ENCODE measurements at places on chromosomes 2 and 18.

DNA sequence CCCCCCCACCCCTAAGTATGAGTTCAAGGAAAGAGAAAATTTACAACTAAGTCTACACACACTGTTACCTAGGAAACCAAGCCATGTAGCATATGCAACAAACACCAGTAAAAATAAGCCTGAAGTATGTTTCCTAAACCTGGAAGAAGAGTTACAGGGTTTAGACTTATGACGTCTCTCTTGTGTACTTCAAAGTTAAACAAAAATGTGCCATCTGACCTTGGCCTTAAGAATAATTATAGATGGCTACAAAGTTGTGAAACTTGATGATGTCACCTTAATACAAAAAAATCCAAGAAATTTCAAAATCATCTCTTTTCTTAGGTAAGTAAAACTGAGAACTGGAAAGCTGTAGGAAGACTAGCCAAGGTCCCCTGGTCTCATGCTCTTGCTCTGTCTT is 297.6 kb upstream of the NRXN1 start:
- no peak for DNase-seq

- no peak for DNase-seq
Measured at GRCh38 chr2:43266711-43267111, 40.3 kb upstream of the ZFP36L2 start.

- no peak for DNase-seq
Measured at GRCh38 chr18:27428716-27429475, 243.8 kb upstream of the CHST9 start.

- no peak for DNase-seq
Measured at GRCh38 chr2:27946530-27947060, 56.1 kb downstream of the BABAM2 start.

DNA sequence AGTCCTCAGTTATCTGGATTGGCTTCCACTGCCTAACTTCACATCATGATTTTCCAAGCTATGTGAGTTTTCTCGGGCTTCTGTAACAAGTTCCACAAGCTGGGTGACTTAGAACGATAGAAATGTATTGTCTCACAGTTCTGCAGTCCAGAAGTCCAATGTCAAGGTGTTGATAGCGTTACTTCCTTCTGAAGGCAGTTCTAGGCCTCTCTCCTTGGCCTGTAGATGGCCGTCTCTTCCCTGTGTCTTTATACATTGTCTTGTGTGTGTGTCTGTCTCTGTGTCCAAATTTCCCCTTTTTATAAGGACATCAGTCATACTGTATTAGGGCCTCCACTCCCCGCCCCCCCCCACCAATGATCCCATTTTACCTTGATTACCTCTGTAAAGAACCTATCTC is 7.5 kb downstream of the LTBP1 start:
- no peak for DNase-seq

DNA sequence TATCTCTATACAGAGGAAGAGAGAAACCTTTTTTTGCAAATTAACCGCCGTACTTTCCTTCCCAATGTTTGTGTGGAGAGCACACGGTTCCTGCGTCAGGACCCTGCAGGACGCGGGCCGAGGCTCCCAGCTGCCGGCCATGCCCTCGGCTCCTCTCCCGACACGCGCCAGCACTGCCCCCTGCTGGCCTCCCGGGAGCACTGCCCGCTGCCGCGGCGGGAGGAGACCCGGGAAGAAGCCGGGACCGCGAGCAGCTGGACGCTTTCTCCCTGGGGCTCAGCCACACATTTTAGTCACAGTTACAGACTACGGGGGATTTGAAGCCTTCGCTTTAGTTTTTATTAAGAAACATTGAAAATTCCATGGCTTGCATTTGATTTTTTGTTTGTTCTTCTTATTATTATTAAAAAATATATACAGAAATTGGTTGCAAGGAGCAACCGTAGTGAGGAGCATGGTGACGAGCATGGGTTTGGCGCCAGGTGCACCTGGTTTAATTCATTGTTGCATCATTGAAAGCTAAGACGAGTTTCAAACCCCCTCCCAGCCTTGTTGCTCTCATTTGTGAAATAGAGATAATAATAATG is 401.2 kb downstream of the GALR1 start:
- peak; percentile 76 for DNase-seq

- peak; percentile 88 for DNase-seq
Measured at GRCh38 chr2:218979846-218980734, 4.9 kb downstream of the FEV start.

- DNase-seq: peak; percentile 75
Measured at GRCh38 chr2:25309402-25309801, 32.3 kb downstream of the DNMT3A start.

DNA sequence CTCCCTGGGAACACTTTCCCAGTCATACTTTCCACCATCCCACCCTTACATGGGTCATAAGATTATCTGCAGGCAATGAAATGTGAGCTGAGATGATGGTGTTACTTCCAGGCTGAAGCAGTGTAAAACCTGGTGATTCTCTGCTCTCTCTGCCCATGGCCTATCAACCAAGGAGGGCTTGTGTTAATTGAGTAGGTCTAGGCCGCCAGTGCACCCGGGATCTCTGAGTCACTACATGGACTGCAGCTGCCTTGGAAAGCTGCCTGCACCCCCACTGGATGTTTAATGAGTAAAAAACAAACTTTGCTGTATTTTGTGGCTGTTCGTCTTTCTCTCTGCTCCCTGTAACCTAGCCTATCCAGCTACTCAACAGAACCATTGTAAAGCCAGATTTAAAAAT is 451.7 kb upstream of the SMIM21 start:
- DNase-seq: no peak

- DNase-seq: no peak
Measured at GRCh38 chr2:235140801-235141081, 188.9 kb downstream of the SH3BP4 start.

DNA sequence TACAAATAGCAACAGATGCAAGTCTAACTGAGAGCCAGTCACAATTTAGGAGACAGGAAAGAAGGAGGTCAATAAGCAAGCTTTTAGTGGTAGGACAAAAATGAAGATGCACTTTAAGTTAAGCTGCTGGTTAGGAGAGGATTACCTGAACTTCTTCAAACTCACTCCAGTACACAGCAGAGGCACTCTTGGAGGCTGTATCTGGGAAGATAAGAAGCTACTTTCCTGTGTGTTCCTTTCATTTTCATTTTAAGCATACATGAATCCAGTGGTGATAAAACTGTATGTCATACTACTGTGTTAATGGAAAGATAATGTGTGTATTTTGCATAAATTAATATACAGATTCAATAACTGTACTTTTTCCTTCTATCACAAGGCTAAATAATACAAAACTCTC is 49.6 kb downstream of the HYCC2 start:
- no peak for DNase-seq

DNA sequence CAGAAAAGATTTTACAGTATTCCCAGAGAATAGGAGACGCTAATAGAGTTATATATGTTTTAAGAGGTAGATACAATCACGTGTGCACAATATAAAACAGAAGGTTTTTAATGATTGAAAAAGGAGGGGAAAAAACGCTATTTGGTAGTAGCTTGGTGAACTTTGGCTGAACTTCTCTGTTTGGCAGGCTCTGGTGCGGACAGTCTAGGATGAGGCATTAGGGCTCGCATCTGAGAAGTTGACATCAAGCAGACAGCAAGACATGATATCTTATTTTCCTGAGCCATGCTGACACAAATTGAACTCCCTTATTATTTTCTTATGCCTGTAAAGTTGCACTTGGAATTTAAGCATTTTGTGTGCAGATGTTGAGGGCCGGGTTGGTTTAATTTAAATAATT is 176.6 kb downstream of the EN1 start:
- no peak for DNase-seq

DNA sequence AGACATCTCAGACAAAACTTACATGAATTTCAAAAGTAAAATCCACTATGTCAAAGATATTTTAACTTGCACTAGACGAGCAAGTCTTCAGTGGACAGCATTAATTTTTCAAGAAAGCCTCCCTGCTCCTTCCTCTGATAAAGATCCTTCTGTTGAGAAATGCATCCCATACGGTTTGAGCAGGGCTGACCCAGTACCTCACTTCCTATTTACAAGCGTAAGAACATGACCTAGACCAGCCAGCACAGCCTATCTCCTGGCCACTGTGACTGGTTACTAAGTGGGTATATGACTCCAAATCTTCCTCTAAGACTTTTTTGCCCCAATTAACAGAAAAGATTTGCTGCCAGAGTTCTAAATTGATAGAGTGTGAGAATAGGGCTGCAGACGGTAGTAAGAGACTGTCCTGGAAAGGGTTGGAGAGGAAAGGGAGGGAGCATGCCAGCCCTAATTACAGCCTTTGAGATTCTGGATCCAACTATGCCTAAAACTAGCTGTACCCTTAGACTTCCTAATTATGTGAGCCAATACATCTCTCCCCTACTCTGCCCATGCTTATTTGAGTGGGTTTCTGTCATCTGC is 108.4 kb downstream of the PRELID3A start:
- DNase-seq: no peak

- no peak for DNase-seq
Measured at GRCh38 chr2:175312137-175312536, 130.6 kb upstream of the ATP5MC3 start.

GRCh38 chr2:14313341-14313740 is 319.2 kb upstream of the LRATD1 start:
- no peak for DNase-seq

DNA sequence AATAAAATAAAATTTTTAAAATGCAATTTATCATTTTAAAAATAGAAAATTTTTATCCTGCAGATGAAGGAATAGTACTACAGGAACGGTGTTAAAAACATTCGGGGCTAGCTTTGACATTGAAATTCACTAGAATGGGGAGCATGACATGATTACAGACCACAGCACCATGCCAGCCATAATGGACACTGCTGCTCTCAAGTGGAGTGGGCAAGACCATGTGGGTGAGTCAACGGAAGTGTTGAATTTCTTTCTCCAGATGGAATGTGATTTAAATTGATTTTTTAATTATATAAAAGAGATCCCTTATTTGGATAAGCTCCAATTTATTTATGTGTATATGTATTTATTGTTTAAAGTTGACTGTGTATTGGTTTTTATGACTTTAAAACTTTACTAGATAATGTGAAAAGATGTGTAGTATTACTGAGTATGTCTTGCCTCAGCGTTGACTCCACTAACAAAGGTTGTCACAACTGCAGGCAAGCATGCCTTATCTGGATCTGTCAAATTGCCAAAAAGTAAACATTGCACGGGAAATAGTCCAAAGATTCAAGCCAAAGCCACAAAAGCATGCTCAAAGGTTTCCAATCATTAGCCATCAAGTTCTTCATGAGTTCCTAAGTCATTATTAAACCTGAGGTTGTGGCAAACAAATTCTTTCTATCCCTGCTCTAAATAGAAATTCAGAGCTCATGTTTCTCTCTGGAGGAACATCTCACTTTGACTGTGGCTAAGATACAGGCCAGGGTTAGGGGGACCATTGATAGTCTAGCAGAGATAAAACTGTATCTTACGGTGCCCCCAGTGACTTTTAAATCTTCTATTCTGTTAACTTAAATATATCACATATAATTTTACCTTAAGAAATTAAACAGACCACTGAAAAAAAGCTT is 536.9 kb downstream of the TMX3 start:
- no peak for DNase-seq

GRCh38 chr2:58972737-58973136 is 731.6 kb upstream of the FANCL start:
- no peak for DNase-seq

DNA sequence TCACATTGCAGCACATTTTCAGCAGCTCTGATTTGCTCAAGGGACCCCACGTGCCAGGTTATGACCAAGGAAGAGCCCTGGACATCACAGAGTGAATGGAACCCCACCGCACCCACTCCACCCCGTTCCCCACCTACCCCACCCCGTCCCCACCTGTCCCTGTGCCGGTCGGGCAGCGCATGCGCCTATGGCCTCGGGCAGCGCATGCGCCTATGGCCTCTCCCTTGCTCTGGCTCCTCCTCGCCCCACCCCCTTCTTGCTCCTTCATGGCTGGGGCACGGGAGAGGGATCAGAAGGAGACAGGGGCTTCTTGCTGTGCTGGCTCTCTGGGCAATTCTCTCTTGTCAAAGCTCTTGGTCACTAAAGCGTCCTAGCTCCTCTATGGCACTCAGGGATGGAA is 371.8 kb upstream of the HS6ST1 start:
- DNase-seq: no peak

GRCh38 chr2:64615844-64616536 is 37.7 kb downstream of the SERTAD2 start:
- no peak for DNase-seq

DNA sequence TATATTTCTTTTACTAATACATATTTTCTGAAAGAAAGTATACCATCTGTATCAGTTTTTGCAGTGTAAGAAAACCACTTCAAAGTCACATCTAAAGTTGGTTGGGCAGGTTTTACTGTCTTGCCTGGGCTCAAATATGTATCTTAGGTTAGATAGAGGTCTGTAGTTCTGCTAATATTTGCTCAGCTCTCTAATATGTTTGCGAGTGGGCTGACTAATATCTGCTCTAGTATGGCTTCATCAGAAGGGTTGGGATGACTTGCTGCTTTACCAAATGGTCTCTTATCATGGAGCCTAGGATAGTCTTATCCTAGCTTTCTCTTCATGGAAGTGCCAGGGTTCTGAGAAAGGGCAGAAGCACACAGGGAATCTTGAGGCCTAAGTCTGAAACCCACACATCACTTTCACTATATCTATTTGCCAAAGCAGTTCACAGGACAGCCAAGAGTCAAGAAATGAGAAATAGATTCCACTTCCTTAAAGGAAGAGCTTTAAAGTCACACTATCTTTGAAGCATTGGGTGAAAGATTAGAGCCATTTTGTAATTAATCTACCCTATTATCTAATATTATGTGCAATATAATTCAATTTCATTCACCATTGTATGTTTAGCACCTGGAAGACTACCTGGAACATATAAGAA is 610.0 kb downstream of the KCNJ3 start:
- DNase-seq: no peak

DNA sequence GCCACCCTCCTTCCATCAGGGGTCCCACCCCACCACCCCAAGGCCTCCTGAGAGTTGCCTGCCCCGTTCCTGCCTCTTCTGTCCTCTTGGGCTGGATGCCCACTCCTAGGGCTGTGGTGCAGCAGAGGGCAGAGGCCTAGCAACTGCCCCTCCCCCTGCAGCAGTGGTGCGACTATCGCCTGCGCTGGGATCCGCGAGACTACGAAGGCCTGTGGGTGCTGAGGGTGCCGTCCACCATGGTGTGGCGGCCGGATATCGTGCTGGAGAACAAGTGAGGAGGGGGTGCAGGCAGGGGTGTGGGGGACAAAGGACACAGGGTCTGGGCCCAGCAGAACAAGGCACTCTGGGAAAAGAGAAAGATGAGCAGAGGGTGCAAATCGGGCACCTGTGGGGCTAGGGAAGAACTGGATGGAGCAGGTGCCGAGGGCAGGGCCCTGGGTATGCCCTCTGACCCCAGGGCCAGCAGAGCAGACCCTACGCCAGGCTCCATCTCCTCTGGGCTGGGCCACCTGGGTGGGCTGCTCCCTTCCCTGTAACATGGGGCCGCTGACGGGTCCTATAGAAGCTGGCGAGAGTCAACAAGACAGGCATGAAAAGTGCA is 1.0 kb downstream of the CHRNG start:
- DNase-seq: no peak

DNA sequence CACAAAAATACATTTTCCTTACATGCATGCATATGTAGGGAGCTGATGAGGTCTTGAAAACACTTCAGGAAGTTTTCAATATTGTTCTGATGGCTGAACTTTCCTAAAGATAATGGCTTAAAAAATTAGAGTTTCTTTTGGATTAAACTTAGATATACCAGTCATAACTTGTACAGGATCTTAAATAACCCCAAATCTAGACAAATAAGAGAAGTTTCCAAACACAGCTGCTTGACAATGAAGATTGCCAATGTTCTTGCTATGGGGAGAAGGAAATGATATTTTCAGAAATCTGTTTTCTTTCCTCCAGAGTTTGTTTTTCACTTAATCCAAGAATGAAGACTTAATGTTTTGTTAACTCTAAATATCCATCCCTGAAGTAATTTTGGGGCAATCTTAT is 54.6 kb upstream of the SPTBN1 start:
- DNase-seq: no peak
